ENCODE measurements at places on chromosomes 4 and X.

DNA sequence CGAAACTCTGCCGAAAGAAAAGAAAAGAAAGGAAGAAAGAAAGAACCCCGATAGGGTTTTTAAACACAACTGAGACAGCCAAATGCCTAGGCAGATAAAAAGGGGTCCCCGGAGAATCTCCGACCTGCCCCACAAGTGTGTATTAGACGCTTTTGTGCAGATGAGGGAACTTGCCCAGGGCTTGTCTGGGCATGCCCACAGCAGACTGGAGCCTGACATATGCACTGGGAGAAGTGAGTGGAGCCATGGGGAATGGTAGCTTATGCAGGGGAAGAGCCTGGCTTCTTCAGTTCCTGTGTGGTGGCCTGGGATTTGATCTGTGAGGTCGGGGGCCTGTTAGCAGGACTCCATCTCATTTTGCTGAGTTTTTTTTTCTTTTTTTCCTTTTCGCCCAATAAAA, 199.0 kb downstream of the GPC3 start:
- no peaks in the 10 kb centered on the region for H3K4me1 ChIP-seq
- no peak overlapping the region for H3K27ac ChIP-seq
- no peak for DNase-seq
- H3K36me3 ChIP-seq = no peaks in the 10 kb centered on the region
- no peak overlapping the region for H3K4me3 ChIP-seq

DNA sequence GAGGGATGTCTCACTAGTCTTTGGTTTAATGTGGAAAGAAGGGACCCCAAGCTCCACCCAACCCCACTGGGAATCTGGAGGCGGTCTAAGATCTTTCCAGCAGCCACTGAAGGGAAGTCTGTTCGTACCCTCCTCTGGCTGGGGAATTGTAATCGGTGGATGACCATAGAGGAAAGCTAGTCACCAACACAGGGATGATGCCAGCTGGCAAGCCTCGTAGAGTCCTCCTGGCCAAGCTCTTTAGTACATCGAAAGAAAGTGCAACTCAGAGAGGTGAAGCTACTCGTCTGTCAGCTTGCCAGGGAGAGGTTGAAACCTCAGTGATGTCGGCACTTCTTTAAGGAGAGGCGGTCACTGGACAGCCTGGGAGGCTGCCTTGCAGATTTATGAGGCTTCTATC, 58.7 kb downstream of the MAMLD1 start:
- no peaks in the 10 kb centered on the region for H3K4me1 ChIP-seq
- no peak overlapping the region for H3K4me3 ChIP-seq
- DNase-seq = no peak
- no peaks in the 10 kb centered on the region for H3K27me3 ChIP-seq

DNA sequence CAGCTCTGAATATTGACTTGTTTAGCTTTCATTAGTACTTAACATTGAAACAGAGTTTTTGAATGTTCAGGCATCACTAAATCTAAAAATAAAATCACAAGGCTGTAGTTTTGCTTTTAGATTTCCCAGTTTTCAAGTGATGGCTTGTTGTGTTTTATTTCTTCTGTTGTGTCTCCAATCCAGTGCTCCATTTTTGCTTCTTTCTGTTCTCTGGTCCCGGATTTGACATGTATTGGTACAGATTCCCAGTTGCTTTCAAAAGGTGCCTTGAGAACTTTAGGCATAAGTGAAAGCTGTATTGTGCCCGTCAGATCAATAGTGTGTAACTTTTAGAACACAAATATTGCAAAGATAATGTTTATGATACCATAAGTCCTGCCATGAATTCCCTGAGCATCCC, 53.2 kb downstream of the ARHGAP10 start:
- H3K4me1 ChIP-seq = peaks cover 63% of the 10 kb centered on the region
- no peaks in the 10 kb centered on the region for H3K36me3 ChIP-seq
- no peak overlapping the region for H3K4me3 ChIP-seq
- no peak for DNase-seq
- no peaks in the 10 kb centered on the region for H3K27me3 ChIP-seq
- H3K27ac ChIP-seq = no peak overlapping the region

- H3K27ac ChIP-seq = no peak overlapping the region
- no peak for DNase-seq
- no peaks in the 10 kb centered on the region for H3K36me3 ChIP-seq
- no peak overlapping the region for H3K4me3 ChIP-seq
These were observed 50.9 kb upstream of the RAB9B start for GRCh38 chrX:103882999-103883398.

DNA sequence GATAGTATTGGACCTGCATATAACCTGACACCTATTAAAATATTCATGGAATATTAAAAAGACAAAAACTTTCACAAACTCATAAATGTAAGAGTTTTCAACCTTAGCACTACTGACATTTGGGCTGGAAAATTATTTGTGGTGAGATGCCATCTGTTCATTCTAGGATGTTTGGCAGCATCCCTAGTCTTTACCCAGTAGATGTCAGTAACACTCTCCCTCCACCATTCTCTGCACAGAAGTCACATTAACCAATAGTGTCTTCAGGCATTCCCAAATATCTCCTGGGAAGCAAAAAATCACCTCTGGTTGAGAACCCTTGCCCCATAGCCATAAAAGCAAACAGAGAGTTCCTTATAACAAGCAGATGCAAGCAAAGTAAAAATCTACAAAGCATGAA, 41.4 kb upstream of the NDST4 start:
- no peak for DNase-seq
- H3K27ac ChIP-seq = no peak overlapping the region
- no peaks in the 10 kb centered on the region for H3K36me3 ChIP-seq
- no peak overlapping the region for H3K4me3 ChIP-seq
- H3K27me3 ChIP-seq = no peaks in the 10 kb centered on the region
- no peaks in the 10 kb centered on the region for H3K4me1 ChIP-seq

GRCh38 chr4:157908031-157908430, 264.8 kb downstream of the GASK1B start:
- H3K27me3 ChIP-seq = peaks cover 3% of the 10 kb centered on the region
- no peaks in the 10 kb centered on the region for H3K36me3 ChIP-seq

DNA sequence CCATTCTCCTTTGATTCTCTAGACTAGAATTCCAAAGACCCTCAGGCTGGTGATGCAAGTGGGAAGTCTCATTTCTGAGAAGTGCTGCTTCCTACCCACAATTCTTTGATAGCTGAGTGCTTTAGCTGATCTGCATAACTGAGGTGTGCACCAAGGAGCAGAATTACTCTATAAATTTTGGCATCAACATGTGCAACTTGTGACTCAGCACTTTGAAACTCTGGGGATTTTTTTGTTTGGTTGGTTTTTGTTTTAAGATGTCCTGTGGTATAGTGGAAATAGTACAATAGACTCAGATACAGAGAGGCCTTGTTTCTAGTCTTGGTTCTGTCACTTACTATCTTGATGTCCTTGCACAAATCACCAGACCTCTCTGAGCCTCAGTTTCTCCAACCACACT, 148.4 kb downstream of the AR start:
- H3K4me1 ChIP-seq = no peaks in the 10 kb centered on the region
- H3K27ac ChIP-seq = no peak overlapping the region
- no peak for DNase-seq

- H3K27ac ChIP-seq = no peak overlapping the region
- no peak for DNase-seq
- no peaks in the 10 kb centered on the region for H3K4me1 ChIP-seq
- H3K4me3 ChIP-seq = no peak overlapping the region
- peaks cover 52% of the 10 kb centered on the region for H3K36me3 ChIP-seq
- no peaks in the 10 kb centered on the region for H3K27me3 ChIP-seq
These were observed 7.6 kb downstream of the ANAPC10 start for GRCh38 chr4:145090380-145090779.

- H3K36me3 ChIP-seq = no peaks in the 10 kb centered on the region
- peak; percentile 95 for DNase-seq
- H3K27me3 ChIP-seq = no peaks in the 10 kb centered on the region
- peak overlapping the region; percentile 99 for H3K27ac ChIP-seq
- peaks cover 43% of the 10 kb centered on the region for H3K4me1 ChIP-seq
- H3K4me3 ChIP-seq = peak overlapping the region; percentile 56
These were observed 46.4 kb downstream of the PRPS1 start for GRCh38 chrX:107674480-107675364.

DNA sequence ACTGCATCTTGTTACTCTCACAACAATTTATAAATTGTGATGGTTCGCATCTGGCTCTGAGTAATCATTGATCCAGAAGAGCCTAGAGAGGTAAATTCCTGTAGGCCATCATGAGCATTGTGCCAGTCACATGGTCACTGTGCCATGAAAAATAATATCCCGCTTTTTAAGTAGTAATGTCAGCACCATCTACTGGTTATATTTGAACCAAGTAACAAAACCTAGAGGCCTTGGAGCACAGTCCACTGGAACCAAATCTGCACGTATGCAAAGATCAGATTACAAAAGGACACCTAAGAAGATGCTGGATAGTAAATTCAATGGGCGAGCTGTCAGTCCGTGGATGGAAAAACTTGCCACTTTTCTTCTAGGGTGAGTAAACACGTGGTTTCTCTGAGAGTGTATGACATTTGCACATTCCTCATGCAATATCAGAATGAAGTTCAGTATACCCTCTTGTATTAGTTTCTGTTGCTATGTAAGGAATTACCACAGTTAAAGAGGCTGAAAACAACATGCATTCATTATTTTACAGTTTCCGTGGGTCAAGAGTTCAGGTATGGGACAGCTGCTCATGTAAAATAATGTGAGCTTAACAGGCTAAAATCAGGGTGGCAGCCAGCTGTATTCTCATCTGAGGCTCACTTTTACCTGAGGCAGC, 26.8 kb downstream of the FAM114A1 start:
- no peak overlapping the region for H3K4me3 ChIP-seq
- H3K36me3 ChIP-seq = peaks cover 20% of the 10 kb centered on the region
- no peak for DNase-seq
- H3K4me1 ChIP-seq = peaks cover 7% of the 10 kb centered on the region
- H3K27ac ChIP-seq = no peak overlapping the region

DNA sequence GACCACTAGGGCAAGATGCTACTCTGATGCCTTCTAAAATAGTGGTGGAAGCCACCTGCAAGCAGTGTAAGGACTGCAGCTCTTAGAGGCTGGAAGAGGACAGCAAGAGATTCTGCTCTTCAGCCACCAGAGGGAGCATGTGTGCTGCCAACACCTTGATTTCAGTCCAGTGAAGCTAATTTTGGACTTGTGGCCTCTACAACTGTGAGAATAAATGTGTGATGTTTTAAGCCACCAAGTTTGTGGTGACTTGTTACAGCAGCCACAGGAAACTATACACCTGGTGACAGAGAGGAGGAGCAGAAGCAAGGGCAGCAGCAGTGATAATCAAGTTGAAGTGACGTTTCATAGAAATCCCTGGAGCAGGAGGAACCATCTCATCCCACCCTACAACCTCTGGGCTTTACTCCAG, 55.9 kb downstream of the FGFBP1 start:
- no peaks in the 10 kb centered on the region for H3K36me3 ChIP-seq
- no peak overlapping the region for H3K27ac ChIP-seq
- DNase-seq = no peak
- no peak overlapping the region for H3K4me3 ChIP-seq
- H3K27me3 ChIP-seq = no peaks in the 10 kb centered on the region

All from suprapubic skin (tissue), 4 donors.